ENCODE measurements at places on chromosomes 12 and 14.

DNA sequence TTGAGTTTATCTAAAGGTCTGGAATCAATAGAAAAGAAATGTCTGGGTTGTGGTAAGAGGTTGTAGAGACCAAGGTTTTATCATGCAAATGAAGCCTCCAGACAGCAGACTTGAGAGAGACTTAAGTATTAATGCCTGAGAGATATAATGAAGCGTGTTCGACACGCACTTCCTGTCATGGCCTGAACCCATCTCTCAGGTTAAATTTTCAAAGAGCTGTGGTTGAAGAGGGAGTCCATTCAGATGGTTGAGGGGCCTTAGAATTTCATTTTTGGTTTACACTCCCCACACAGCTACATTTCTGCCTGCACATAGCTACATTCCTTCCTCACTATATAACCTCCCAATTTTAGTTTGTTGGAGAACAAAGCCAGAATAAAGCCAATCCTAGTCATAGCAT, 10.1 kb upstream of the CLEC12A start:
- no peak for DNase-seq

DNA sequence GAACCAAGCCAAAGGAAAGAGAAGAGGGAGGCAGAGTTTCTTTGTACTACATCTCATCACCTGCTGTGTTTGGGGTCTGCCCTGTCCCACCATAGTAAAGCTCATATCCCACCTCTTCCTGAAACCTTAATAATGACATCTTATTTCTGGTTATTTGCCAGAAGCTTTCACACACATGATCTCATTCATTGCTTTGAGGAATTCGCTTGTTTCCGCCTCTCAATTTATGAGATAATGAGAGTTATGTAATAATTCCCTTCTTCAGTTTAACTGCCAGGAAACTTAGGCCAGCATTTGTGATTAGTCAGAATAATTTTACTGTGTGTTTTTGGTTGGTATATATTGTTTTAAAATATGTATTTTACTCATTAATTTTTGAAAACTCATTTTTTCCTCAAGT, 205.2 kb downstream of the CACNA1C start:
- DNase-seq = no peak

DNA sequence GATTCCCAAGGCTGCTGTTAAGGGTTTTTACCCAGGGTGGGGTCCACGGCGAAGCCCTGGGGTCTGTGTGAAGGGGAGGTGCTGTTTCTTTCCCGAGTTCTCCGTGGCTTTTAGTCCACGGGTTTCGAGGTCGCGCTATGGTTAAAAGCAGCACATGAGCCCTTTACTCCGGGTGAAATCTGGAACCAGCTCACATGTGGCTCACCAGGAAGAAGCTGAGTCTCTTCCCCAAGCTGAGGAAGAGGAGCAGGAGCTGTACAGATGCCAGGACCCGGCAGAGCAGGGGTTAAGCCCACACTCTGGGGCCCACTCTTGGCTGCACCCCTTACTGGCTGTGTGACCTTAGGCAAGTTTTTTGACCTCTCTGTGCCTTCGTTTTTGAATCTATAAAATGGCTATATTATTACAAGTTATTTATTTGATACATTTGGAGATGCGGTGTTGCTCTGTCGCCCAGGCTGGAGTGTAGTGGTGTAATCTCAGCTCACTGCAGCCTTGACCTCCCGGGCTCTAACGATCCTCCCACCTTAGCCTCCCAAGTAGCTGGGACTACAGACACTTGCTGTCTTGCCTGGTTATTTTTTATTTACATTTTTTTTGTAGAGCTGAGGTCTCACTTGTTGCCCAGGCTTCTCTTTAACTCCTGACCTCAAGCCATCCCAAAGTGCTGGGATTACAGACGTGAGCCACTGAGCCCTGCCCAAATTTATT, 266.3 kb downstream of the AACS start:
- no peak for DNase-seq

DNA sequence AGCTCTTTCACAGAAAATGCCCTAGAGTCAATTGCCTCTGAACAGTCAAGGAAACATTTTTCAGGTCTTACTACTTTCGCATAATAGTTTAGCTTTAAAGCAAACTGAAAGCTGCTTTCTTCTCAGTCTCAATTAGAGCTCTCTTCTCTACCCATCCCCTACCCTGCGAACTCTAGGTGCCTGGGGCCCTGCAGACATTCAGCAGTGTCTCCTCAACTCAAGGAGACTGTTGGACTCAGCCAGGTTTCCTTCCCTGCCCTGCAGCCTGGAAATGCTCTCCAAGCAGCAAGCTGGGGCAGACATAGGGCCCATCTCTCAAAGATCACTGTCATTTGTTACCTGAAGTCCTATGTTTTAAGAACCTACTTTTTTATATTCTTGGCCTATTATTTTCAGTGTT, 312.5 kb upstream of the PRICKLE1 start:
- no peak for DNase-seq

DNA sequence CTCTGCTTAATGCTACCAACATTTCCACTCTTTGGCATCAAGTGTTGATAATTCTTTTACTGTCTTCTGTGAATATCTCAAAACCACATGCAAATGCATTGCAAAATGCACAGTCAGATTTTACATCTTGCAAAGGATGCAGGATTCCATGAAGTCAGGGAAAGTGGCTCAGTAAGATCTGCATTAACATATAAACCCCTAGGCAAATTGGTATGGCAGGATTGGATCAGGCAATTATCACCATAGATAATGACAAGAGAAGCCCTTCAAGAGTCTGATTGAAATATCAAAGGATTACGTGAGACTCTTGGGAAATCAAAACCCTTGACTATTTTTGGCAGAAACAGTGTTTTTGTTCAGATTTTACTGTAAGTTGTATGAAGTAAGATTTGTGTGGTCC, 71.0 kb downstream of the TMTC2 start:
- DNase-seq = no peak

- no peak for DNase-seq
These were observed 59.2 kb downstream of the WASHC4 start for GRCh38 chr12:105166736-105167135.

DNA sequence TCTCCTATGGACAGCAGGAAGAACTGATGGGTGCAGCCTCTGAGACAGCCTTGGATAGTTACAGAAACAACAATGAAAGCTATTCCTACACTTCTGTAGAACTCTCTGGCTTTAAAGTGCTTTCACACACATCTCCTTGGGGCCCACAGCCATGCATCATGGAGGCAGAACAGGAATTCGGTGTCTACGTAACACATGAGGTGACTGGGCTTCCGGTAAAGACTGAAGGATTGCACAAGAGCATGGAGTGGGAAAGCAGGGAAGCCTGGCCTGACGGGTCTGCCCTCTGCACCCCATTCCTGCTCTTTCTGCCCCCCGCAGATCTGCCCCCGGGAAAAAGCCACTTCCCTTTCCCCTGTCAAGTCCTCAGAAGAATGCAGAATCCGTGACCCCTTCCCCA, 82.6 kb downstream of the VWF start:
- no peak for DNase-seq

- DNase-seq = no peak
These were observed 553.7 kb upstream of the LMO3 start for GRCh38 chr12:17159506-17160300.

DNA sequence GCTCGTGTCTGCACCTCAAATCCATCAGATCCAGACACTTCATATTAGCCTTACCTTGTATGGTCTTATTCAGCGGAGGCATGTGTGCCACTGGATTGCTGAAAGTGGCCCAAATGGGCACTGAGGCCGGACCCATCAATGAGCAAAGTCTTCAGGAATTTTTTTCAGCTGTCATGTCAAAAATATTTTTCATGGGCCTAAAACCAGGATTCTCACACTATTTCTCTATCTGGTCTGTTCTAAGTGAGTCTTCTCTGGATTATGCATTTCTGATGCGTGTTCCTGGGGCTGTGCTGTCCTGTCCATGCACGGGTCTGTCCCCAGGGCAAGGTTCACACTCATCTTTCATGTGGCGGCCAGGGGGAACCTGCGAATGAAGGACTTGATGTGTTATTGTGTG, 94.6 kb downstream of the KCNA5 start:
- DNase-seq = no peak

DNA sequence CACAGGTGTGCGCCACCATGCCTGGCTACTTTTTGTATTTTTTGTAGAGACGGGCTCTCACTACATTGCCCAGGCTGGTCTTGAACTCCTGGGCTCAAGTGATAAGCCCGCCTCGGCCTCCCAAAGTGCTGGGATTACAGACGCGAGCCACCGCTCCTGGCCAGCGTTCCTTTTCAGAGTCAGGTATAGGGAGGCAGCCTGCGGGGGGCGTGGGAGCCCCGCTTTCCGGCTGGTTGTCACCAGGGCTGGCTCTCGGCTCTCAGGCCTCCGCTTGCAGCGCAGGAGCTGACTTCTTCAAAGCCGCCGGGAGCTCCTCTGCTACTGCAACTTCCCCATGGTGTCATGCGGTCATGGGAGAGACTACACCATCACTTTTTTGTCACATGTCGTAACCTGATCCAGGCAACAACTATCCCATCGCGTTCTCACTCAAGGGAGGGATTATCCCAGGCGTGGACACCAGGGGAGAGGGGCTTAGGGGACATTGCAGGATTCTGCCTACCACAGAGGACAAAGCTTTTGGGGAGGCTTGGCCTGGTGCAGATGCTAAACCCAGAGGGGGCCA, 129.4 kb downstream of the SCARB1 start:
- DNase-seq = peak; percentile 23
